ENCODE measurements at places on chromosomes 6 and 20.

GRCh38 chr20:50504231-50504823 is 5.9 kb upstream of the PTPN1 start:
- DNase-seq: peak; percentile 43

DNA sequence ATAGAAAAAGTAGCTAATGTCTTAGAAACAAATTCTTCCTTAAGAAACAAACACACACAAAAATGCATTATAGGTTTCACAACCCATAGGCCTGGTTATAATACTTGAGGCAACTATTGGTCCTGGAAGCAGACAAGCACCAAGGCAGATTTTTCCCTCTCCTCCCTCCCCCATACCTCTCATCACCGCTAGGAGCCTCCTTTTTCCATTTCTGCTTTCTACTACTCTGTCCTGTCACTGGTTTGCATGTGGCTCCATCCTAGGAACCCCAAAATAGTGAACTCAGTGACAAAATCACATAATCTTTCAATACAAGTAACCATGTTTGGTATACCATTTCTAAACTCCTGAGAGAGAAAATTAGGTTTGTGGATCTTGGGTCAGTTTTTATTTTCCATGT is 66.1 kb downstream of the HMGCLL1 start:
- DNase-seq: no peak

- DNase-seq: no peak
These were observed 22.9 kb downstream of the CNKSR3 start for GRCh38 chr6:154487367-154488247.

DNA sequence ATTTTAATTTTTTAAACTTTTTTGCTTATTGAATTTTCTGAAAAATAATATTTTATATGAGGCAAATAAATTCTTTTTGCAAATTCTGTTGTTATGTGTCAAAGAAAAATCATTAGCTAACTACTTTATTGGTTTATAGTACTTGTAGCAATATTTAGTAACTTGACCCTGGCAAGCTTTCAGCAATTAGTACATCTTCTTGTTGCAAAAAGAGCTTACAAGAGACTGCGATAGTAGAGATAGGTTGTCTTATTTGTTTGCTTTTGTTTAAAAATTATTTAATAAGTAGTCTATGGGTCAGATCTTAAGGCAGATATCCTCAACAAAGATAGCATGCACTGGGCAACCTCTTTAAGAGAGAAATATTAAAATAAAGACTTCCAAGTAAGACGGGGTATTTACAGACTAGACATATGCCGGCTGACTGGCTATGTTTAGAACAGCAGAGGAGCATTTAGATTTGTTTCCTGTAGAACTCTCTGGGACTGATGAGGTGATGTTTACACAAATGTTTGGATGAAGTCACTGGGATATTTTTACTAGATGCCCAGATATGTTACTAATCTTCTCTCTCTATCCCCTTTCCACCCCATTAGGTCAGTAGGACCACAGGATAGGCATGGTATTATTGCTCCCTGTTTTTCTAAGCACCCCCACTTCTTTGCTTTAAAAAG is 25.0 kb downstream of the VGLL2 start:
- DNase-seq: no peak

- DNase-seq: no peak
These were observed 62.4 kb upstream of the GMDS start for GRCh38 chr6:2307799-2308198.

DNA sequence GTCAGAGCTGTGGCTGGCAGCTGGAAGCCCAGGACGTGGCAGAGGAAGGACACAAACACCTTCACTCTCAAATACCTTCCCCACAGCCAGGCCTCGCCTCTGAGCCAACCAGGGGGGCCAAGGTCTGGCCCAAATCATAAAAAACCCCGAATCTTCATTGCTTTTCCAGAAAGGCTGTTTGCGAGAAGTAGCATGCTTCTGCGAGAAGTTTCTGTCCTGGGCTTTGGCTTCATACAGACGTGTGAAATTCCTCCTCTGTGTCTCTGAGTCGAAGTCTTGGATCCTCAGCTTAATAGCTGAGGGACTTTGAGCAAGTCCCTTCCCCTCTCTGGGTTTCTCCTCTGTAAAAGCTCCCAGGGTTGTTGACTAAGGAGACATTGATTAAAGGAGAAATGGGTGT is 63.0 kb downstream of the CHMP4B start:
- DNase-seq: no peak

DNA sequence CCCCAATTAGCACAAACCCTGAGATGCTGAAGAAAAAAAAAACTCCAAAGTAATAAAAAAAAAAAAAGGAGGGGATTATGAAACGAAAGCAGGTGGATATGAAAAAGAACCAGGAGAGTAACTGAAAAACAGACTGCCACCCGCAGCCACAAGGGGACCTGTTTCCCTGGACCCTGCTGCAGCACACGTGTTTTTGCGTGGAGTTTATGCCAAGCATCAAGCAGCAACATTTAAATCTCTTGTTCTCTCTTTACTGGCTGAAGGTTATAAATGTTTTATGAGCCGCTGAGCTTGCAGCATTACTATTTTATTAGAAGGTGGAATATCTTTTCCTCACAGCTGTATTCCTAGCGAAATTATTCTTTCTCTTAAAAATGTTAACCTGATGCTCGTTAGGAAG is 131.6 kb upstream of the OLIG3 start:
- no peak for DNase-seq

GRCh38 chr20:19003366-19004336 is 190.1 kb downstream of the SCP2D1 start:
- no peak for DNase-seq

DNA sequence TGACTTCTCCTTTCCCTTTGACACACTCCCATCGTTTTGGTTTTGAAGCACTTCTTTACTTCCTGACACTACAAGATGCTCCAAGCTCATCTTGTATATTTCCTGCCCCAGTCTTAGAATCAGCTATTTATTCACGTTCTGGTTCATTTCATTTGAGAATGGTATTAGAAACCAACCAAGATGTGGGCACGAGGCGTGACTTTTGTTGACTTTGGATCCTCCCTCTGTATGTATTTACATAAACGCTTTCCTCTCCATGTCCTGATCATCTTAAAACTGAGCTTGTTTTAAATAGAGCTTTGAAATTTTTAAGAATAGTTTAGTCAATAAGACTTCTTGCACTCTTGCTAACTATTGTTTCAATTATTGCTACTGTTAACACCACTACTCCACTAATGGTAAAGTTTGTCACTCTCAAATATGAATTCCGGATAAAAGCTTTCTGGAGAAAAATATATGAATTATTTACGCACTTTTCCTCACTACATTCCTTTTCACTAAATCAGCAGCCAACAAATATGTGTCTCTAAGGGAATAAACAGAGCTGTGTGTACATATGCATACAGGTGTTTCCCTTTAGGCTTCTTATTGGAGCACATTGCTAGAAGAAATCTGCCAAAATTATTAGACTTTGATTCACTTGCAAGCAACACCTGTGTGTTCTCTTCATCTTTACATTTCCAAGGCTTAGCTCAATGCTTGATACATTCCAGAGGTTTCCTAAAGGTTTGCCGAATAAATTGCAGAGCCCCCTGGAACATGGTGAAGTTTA is 77.3 kb upstream of the TMEM244 start:
- no peak for DNase-seq

GRCh38 chr6:122128445-122128844 is 271.0 kb upstream of the HSF2 start:
- no peak for DNase-seq

- peak; percentile 99 for DNase-seq
These were observed 42.3 kb downstream of the HIVEP2 start for GRCh38 chr6:142902636-142903053.

DNA sequence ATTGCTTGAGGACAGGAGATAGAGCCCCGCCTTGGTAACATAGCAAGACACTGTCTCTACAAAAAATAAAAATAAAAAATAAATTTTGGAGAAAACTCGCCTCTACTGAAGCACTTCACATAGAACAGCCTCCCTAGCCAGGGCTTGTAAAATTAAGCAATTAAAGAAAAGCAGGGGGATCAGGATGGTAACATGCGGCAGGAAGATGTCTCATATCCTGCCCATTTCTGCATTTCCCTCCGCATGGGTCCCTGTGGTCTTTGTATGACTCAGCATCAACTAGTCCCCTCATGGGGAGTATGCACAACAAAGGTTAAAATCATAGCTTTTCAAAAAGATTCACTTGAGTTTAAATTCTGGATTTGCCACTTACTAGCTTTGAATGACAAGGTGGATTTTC is 379.0 kb downstream of the EPHA7 start:
- no peak for DNase-seq

GRCh38 chr20:25984933-25985332 is 288.3 kb upstream of the ZNF337 start:
- DNase-seq: peak; percentile 55

DNA sequence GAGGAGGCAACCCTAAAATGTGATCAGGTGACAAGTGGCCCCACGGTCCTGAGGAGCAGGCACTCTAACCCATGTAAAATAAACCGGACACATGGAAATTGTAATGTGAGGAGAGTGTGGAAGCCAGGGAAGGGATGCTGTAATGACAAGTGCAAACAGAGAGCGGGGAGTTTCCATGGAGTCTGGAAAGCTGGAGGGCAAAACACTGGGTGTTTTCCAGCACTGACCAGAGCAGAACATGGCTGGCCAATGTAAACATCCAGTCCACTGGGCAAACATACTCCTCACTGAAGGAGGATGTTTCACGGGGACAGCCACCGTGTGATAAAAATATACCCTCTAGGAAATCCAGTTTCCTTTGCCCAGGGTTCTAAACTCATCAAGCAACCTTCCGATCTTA is 219.0 kb upstream of the JARID2 start:
- DNase-seq: peak; percentile 18

DNA sequence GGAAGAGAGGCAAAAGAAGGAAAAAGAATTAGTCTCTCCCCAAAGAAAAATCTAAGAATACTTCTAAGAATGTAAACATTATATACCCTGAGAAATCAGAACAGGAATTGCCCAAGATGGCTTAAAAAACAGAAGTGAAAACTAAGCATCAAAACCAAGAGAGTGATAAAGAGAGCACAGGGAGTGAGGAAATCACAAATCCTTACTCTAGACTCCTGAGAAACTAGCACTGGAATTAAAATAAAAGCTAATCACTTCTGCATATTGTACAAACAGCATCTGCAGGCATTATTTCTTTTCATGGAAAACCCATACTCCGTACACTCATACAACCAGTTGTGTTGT is 285.7 kb downstream of the BTBD9 start:
- DNase-seq: no peak

GRCh38 chr20:59495894-59496510 is 108.3 kb upstream of the PHACTR3 start:
- DNase-seq: peak; percentile 57

DNA sequence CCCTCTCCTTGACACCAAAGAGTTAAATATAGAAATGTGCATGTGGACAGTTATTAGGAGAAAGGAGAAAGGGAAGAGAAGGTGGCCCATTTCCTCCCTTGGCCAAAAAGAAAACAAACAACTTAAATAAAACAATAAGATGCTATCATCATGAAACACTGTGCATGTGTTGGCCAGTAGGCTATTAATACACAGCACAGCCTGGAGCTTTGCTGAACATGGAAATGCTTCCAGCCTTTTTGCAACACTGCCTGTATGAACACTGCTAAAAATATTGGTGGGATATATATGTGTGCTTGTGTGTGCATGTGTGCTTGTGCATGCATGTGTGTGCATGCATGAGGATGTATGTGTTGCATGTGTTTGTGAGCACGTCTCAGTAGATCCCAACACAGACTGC is 100.4 kb downstream of the LY86 start:
- DNase-seq: no peak

- DNase-seq: no peak
These were observed 519 bp downstream of the CBLN4 start for GRCh38 chr20:56004611-56005388.

GRCh38 chr6:113120582-113121285 is 736.4 kb upstream of the MARCKS start:
- peak; percentile 98 for DNase-seq

GRCh38 chr6:33993653-33994471 is 152.0 kb downstream of the GRM4 start:
- DNase-seq: no peak

DNA sequence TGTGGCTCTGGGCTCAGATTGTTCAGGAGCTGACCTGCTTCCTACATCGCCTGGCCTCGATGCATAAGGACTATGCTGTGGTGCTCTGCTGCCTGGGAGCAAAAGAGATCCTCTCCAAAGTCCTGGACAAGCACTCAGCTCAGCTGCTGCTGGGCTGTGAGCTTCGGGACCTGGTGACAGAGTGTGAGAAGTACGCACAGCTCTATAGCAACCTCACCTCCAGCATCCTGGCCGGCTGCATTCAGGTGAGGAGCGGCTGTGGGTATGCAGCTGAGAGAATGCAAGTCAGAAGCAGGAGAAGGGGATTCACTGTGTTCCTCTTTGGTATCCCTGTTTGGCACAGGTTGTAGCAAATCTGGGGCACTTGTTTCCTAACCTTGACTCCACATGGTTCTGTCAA is 17.9 kb downstream of the CUL9 start:
- no peak for DNase-seq

GRCh38 chr6:109429496-109429895 is 10.9 kb downstream of the PPIL6 start:
- DNase-seq: no peak

- no peak for DNase-seq
These were observed 329 bp upstream of the ZKSCAN3 start for GRCh38 chr6:28349344-28349891.

GRCh38 chr20:2871661-2872458 is 1.4 kb upstream of the PTPRA start:
- no peak for DNase-seq

DNA sequence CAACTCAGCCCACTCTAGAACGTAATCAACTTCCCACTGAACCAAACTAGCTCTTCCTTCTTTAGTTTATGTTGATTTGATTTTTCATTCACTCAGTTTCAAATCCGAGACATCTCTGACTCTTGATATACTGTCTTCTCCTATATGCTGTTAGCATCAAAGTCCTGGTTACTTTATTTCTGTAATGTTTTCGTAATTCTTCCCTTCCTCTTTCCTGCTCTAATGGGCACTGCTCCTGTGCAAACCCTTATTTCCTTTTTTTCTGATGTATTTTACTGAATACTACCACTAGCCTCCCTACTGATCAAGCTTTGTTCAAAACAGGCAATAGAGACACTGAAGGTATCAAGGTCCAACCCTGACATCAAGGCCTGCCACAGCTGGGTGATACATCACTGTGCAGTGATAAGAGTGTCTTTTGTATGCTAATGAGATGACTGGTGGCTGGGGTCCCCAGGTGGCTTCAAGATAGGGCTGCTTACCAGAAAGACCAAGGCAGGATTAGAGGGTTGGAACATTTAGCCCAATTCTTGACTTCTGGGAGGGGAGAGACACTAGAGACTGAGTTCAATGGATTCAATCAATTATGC is 95.2 kb downstream of the KIF13A start:
- DNase-seq: no peak

DNA sequence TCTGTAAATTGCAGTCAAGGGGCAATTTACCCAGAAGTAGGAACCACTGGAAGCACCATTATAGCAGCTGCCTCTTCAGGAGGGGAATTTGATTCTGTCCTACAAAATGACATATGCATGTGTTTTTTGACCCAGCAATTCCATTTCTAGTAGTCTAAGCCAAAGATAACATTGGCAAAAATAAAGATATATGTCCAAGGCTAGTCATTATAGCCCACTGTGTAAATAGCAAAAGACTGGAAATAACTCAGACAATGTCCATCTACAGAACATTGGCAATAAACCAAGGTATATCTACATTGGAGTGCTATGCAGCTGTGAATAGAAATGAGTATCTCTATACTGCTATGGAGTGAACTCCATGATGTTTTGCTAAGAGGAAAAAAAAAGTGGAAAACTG is 12.5 kb upstream of the PANK2 start:
- DNase-seq: no peak

Measured in EL (cell line).